ENCODE measurements at places on chromosomes 6 and 20.

- DNase-seq: no peak
These were observed 9.1 kb upstream of the BTNL2 start for GRCh38 chr6:32416036-32416435.

GRCh38 chr6:148514091-148514845, 171.6 kb downstream of the SASH1 start:
- no peak for DNase-seq

DNA sequence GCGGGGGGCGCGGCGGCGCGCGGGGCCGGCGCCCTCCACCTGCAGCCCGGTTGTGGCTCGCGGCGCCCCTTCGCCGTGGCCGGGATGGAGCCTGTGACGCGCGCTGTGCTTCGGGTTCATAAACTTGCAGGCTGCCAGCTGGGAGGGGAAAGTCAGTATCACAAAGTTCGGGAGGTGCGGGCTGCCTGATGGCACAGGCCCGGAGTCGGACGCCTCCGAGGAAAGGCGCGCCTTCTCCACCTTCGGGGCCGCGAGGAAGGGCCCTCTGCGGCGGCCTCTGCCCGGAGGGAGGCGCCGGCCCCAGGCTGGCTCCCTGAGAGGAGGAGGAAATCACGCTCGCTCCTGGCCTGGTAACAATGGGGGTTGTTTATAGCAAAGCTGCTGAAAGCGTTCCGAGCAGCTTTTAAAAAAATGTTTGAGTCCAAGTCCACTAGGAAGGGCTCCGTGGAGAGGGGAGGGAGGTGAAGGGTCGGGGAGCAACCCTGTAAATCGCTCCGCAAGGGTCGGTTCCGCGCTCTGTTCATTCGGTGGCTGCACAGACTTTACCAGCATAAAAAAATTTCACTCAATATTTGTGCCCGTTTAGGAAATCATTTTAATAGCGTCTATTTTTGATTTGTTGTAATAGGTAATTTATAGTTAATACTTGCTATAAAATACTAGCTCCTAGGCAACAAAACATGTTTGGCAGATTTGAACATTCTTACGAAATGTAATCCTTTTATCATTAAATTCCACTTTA, 1.0 kb downstream of the AFDN start:
- peak; percentile 21 for DNase-seq

GRCh38 chr6:160130729-160131484, 9.3 kb downstream of the SLC22A1 start:
- no peak for DNase-seq

GRCh38 chr20:48310305-48310704, 517.5 kb downstream of the PREX1 start:
- no peak for DNase-seq

- no peak for DNase-seq
These were observed 17.7 kb downstream of the TGM6 start for GRCh38 chr20:2398449-2398848.

DNA sequence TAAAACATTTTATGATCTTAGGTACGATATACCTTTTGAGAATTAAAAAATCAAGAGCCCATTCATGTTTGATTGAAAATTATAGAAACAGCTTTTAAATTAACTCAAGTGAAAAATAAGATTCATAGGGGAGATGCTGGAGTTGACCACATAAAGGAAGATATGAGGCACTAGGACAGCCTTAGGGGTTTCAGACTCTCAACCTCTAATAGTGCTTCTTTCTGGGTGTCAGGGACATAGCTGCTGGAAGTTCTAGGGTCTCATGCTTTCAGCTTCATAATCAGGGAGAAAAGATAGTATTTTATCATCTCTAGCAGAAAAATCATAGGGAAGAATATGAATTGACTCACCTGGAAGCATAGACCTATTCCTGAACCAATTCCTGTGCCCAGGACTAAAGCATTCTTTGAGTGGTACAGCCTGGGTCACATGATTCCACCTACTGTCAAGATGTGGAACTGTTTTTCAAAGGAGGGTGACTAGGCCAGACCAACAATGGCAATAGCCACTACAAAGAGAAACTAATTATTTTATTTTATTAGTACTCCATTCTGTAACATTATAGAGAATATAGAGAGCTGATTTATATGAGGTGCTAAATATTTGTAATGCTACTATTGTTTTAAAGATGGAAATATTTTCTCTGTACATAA, 27.8 kb upstream of the CENPW start:
- DNase-seq: no peak
